ENCODE measurements at places on chromosomes 4 and X.

DNA sequence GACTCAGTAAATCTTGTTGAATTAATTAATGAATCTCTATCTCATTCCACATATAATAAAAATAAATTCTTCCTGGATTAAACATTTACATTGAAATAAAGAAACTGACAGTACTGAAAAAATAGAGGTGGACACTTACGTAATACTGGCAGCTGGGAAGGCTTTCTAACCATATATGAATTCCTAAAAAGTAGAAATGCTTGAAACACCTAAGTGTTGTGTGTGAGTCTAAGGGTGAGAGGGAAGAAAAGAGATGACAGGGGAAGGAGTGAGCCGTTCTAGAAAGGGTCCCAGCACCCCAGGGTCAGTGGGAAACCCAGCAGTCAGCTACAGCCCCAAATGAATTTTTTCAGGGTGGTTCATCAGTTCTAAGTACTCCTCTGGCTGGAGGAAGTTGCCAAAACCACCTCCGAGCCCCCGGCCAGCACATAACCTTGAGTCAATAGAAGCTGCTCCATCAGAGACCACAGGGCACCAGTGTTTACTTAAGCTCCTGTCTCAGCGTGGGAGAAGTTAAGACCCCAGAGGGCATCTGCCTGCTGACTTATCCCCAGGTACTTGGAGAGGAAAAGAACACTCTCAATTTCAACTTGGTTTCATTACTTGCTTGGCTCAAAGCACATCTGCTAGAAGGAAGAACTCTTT is 18.3 kb downstream of the GAB3 start:
- DNase-seq = no peak

GRCh38 chrX:121581885-121582284 is 534.5 kb downstream of the GLUD2 start:
- no peak for DNase-seq

- no peak for DNase-seq
Observed at GRCh38 chr4:54930226-54930625, 195.2 kb downstream of the KDR start.

- peak; percentile 91 for DNase-seq
Observed at GRCh38 chr4:158722917-158723793, at the start of gene PPID. TSS of gene PPID (minus strand) at chr4:158723396. CDS start at chr4:158723288, 108 bp downstream.

DNA sequence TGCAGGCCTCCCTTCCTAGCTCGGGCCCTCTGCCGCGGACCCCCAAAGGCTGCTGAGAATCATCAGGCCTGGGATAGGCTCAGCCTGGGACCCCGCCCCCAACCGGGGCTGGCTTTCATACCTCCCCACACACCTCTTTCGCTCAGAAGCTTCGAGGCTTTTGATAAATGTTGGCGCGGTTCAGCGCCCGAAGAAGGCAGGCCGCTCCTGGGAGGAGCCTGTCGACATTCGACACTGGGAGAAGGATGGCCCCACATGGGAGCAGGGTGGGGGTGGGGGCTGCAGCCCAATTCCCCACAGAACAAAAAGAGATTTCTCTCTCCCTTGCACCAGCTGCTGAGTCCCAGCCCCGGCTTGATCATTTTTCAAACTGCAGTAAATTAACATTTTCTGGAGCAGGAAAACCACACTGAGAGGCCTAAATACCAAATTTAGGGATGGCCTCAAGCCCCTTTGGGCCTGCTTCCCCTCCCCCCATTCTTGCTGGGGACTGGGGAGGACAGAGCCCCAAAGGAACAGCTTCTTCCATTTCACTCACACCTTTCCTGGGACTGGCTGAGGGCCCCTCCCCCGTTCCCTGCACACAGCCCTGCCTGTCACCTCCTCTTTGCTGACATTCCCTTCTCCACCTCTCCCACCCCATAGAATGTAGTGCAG is 112.9 kb upstream of the PJA1 start:
- no peak for DNase-seq
